ENCODE measurements at places on chromosomes 4 and X.

DNA sequence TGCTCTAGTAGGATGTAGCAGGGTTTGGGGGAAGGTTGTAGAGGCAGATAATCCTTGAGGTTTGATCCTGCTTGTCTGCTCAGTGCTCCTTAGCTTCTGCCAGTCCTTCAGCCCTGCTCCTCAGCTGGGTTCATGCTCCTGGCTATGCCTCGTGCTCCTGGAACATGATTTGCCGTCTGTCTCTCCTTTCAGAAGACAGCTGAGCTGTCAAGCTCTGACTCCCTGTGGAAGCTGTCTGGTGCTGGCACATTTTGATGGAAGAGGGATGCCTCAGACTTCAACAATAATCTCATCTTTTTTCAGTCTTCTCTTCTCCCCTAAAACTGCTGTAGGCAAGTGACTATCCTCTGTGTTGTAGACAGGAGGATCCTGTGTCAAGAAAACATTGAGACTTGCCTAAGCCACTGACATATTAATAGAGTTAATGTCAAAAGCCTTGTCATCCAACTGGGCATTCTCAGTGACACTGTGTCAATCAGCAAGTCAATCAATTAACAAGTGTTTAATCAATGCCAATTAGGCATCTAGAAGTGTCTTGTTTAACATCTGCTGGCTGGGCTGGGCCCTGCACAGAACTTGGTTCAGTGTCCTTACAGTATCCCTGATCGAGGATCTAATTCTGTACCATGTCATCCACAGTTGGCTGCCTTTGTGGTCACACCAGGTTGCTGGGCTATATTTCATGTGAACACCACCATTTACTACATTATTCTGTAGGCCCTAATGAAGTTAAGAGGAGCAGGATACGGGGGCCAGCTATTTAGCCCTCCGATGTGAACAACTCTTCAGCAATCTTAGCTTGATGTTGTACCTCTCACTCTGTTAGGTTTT, 96.7 kb downstream of the SYNPO2 start:
- DNase-seq = no peak

- no peak for DNase-seq
Measured at GRCh38 chrX:42442745-42443144, 335.2 kb downstream of the PPP1R2C start.

GRCh38 chr4:19925516-19925915, 326.2 kb upstream of the SLIT2 start:
- DNase-seq = no peak

DNA sequence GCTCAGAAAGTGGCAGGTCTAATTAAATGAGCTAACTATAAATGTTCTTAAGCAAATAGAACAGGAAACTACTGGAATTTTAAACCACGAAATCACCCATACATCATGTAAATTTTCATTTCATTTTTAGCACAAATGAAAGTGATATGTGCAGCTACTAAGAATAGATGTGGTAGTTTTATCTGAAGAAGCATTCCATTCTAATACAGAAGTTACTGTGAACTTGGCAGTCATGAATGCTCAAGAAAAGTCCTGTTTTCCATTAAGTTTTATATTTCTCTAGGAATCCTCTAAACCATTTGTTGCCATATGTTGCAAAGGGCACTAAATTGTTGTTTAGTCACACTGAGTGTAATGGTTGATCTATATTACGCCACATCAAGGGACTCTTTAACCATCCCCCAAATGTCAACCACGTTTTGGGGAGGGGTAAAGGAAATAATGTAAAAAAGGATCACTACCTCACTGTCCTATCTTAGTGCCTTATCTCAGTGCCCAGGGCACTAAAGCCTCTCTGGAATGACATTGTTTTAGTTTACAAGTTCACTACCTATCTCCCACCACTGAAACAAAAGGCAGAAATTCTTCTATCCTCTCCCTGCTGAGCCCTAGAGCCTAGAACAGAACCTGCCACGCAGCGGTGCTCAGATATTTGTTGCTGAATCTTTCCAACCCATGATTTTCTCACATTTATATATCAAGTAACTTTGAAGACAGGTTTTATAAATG, 118.0 kb downstream of the SHISA3 start:
- no peak for DNase-seq
